ENCODE measurements at places on chromosomes 1 and 21. TPM values are rescaled to one million over a fixed set of nuclear protein-coding genes. Genes with fewer than 3 reads are reported as not detected.
A peak's percentile ranks its signal among the peaks of the same experiment; 100 is the strongest.

DNA sequence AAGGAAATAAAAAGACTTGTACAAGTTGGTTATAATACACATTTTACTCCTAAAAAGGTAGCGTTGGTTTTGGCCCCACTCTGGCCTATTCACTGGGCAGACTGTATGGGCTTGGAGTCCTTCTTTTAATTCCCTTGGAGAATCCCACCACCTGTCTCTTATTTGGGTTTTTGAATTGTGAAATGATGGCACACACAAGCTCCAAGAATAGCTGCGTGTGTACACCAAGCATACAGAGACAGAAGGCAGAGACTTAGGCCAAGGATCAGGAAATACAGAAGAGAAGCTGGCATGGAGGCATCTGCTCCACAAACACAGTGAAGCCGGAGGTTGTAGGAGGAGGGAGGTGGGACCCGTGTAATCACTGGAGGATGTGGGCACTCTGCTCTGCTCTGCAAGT is 29.1 kb downstream of the DDR2 start:
- DNase-seq: no peak

GRCh38 chr1:205843036-205843859 is 6.7 kb downstream of the PM20D1 start:
- peak; percentile 45 for DNase-seq

DNA sequence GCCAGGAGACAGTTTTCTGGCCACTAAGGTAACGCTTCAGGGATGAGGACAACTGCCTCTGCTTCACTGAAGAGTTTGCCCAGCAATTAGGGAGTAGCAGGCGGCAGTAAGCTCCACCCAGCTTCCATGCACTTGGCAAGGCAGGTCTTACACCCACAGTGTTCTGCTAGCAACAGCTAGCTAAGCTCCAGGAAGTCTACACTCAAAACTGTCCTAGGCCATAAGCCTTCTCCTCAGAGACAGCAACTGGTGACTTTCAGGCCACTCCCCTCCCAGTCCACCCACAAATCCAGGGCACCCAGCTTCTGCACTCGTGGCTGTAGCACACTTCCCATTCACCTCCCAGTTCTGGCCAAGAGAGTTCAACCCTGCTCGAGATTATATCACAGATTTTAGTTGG is 47.3 kb downstream of the KMO start:
- DNase-seq: no peak

- DNase-seq: no peak
These were observed 1.2 kb downstream of the NEGR1 start for GRCh38 chr1:72281144-72281543.

DNA sequence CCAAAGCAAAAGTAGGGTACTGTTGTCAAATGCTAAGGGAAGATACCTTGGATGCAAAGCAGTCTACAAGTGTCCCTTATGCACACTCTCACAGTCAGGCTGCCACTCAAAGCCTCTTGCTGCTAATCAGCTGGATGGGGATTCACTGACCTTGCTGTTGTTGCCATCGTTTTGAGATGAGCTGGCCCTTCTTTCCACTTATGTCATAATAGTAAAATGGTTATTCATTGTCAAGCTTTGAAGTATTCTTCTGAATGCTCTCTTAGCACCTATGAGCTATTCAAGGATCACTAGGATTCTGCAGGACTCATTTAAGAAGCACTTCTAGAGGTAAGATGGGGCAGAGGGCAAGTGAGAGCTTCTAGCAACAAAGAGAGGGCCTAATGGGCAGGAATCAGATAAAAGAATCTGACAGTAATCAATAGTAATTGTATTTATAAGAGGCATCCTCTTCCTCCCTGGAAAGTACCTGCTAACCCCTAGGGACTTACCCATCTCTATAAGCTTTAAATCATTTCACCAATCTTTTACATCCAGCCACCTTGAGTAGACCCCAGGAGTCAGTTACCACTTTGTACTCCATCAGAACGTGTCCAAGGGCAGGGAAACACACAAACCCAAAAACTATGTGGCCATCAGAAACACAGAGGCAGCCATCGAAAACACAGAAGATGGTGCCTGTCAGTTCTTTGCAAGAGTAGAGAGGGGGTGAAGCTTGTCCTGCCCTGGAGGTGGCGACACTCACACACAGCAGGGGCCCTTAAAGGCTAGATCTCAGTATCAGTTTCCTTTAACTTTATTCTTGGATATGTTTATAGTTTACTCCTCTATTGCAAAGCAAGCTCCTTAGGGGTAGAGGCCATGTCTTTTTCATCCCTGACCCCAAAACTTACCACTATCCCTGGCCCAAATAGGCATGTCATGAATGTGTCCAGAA is 103.7 kb upstream of the NFIA start:
- DNase-seq: peak; percentile 62

GRCh38 chr1:179002552-179003345 is 22.9 kb upstream of the FAM20B start:
- peak; percentile 80 for DNase-seq

- no peak for DNase-seq
These were observed 142.5 kb downstream of the SYT2 start for GRCh38 chr1:202567738-202568137.

DNA sequence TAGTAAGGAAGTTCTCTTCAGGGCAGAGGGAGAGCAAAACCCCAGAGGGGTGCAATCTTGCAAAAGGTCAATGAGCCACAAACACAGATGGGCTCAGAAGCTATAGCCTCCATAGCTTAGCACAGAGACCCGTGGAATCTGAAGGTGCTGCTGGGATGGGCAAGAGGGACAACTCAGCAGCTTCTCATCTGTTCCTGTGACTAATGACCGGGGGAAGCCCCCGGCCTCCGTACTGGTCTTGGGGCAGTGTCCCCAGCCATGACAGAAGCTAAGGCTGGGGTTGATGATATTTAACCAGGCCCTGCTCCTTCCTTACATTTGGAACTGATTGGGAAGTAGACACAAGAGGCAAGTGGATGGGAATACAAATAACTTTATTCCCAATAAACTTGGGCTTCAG is 19.1 kb downstream of the EXOC8 start:
- DNase-seq: no peak

- peak; percentile 36 for DNase-seq
These were observed 436.7 kb upstream of the TMPRSS15 start for GRCh38 chr21:18840239-18840638.

Gene PSMD4
- total RNA-seq: 285 TPM

Gene ZSWIM5
- 0.32 TPM for total RNA-seq

Gene SAMSN1
- total RNA-seq: 6.8 TPM

Gene AGT
- not detected for total RNA-seq

Gene PRR9
- not detected for total RNA-seq

Gene RNU1-2
- 1,606 TPM for total RNA-seq
